Occipital lobe (tissue), 3 donors: ENCODE measurements at places on chromosomes 7 and 10. TPM values are rescaled to one million over a fixed set of nuclear protein-coding genes. Genes with fewer than 3 reads are reported as not detected.

CTAGE8 gene
- not detected for total RNA-seq

DNA sequence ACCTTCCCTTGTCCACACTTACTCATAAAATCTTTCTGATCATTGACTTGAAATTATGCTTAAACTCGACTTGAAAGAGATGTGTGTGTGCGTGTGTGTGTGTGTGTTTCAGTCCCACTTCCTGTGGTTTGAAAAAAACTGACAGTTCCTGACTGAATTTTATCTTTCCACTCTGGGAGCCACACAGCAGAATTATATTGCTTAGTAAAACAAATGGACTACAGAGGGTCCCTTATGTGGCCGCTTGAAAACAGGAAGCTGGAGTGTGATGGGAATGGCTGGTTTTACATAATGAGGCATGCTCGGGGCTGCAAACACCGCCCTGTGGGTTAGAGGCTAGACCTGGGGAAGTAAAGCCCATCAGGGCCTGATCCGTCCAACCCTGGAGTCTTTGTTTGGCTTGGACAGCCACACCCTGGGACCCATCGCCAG, 54.8 kb downstream of the LYZL1 start:
- no peak for DNase-seq

GRCh38 chr10:117240621-117241529, at the start of gene SLC18A2:
Gene SLC18A2 (plus strand): TSS chr10:117241114. CDS start chr10:117241694, 580 bp downstream.
- DNase-seq = no peak

DNA sequence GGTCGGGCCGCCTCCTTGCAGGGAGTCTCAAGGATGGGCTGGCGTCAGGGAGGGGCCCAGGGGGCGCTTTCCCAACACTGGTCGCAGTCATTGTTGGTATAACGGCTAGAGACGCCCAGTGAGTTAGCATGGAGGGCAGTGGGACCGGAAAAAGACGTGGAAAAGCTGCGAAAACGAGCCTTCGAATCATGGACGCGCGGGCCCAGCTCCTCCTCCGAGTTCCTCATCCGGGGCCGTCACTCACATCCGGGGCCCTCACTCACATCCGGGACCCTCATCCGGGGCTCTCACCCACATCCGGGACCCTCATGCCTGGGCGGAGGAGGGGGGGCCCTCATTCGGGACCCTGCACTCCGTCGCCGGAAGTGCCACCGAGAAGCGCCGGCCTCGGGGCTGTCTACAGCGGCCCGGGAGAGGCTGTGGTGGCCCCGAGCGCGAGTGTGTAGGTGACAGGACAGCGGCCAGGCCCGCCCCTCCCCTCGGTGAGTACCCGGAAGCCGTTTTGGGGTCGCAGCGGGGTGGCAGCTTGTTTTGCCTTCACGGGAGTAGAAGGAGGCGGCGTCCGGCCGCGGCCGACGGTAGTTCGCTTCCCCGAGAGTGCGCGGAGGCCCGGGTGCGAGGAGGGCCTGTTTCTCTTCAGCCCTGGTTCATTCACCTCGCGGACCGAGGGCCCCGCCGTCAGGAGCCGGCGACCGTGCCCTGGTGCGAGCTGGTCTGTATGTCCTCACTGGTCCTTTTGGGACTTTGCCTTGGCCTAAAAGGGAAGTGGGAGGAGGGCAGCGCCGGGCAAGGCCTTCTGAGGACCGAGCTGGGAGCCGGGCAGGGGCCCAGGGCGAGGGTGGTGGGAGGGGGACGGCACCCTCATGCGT, at the start of gene ZNF655:
ZNF655 (plus strand) TSS at position 337 of the 869 bp plus-strand sequence. CDS start 1,918 bp downstream, outside the sequence.
- peak; percentile 85 for DNase-seq

GRCh38 chr7:138116141-138116540, 39.9 kb downstream of the AKR1D1 start:
- DNase-seq = no peak

DNA sequence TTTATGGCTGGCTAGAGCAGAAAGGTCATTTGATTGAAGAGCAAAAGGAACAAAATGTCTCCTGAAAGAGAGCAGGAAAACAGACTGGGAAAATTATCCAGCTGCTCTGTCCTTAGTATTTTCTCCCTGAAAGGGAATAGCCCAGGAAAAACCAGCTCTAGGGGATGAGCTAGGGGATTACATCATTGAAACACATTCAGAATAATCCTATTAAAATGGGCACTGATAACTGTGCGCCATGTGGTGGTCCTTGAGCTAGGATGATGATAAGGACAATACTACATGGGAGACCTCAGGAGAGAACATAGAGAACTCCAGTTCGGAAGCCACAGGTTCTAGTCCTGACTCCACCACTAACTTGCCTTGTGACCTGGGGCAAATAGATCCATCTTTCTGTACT, 873.8 kb downstream of the TYW1 start:
- no peak for DNase-seq

GRCh38 chr7:137462847-137463246, 119.3 kb upstream of the PTN start:
- no peak for DNase-seq

- no peak for DNase-seq
Observed at GRCh38 chr7:90236721-90237289, 8.2 kb upstream of the CFAP69 start.

DNA sequence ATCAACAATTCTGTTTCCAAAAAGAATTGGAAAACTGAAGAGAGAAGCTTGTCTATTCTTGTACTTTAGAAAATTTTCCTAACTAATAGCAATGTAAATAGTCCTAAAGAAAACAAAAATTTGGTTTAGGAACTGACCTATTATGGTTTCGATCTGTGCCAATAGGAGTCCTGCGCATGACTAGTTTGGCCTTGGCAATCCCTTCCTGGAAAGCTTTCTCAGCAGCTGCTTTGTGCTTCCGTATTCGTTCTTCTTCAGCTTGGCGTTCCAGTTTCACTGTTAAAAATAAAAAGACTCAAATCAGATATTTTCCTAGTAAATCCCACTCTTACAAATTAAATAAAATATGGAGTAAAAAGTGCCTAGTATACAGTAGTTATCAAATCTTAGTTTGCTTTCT, 36.6 kb downstream of the FZD9 start:
- DNase-seq = no peak
